Ascending aorta (tissue), 2 donors: ENCODE measurements at places on chromosomes 11 and 22. TPM values are rescaled to one million over a fixed set of nuclear protein-coding genes. Genes with fewer than 3 reads are reported as not detected.
A peak's percentile ranks its signal among the peaks of the same experiment; 100 is the strongest.

- H3K4me1 ChIP-seq = peaks cover 7% of the 10 kb centered on the region
- no peak overlapping the region for H3K4me3 ChIP-seq
- H3K36me3 ChIP-seq = no peaks in the 10 kb centered on the region
- DNase-seq = no peak
Measured at GRCh38 chr22:19419464-19420178, 11.9 kb downstream of the HIRA start.

LUZP2 gene
- 0.11 TPM for total RNA-seq

UBQLNL gene
- total RNA-seq = not detected

DNA sequence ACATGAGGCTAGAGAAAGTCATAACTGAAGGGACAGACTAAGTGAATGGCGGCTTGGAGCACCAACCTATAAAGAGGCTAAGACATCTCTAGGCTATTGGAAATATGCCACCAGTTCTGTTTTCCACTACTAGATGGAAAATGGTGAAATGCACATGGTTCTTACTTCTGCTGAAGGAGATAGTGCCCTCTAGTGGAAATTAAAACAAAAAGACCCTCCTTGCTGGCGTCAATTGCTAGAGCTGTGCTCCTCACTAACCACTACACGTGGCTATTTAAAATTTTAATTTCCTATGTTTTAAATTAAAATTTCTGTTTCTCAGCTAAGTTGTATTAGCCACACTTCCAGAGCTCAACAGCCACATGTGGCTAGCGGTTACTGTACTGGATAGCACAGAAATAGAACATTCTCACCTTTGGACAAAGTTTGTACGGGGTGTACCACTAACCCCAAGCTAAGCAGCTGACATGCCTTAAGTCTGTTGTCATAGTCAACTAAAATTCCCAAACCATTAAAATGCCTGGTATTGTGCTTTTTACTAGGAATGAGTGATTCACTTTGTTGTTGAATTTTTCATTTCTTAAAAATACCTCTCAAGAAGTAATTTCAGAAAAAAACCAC, 34.1 kb upstream of the CALCA start:
- no peak overlapping the region for H3K4me3 ChIP-seq
- no peak overlapping the region for H3K27ac ChIP-seq
- DNase-seq = no peak

- H3K4me1 ChIP-seq = no peaks in the 10 kb centered on the region
- no peak overlapping the region for H3K4me3 ChIP-seq
- DNase-seq = no peak
- H3K27me3 ChIP-seq = no peaks in the 10 kb centered on the region
- no peak overlapping the region for H3K27ac ChIP-seq
- no peaks in the 10 kb centered on the region for H3K36me3 ChIP-seq
Measured at GRCh38 chr11:134670247-134670782, 258.3 kb upstream of the B3GAT1 start.

DNA sequence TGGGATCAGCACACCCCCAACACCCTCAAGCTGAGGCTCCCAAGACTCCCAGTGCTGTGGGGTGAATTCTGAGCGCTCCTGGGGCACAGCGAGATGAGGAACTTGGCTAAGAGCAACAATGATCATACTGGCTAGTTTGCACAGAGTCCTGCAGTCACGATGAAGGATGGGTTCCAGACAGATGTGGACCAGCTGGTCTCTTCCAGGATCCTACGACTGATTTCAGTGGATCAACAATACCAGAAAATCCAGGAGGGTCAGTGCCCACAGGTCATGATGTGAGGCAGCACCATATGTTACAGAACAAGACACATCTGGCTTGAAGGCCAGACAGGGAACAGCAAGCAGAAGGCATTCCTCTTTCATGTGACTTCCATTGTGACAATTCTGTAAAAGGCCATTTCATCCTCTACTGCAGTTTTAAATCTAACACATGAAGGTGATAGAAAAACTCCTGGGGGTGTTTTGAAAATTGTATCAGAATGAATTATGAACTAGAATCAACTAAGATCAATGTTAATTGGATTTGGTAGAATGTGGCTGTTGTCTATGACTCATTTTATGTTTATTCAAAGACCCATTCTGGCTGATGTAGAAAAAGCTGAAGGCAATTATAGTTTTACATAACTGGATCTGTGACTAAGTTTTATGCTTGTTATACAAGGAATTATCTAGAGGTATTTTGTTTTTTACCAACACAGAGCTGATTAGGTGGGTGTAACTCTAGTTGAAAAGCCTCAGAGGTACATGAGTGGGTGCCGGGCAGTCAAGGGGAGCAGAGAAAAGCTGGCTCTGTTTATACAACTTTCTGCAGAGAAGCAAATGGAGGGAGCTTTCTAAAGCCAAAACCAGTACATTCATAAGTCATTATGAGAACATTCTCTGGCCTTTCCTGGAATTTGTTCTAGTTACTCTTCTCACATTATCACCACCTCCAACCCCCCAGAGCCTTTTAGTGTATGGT, 29.1 kb downstream of the OR52K1 start:
- no peaks in the 10 kb centered on the region for H3K4me1 ChIP-seq
- no peak overlapping the region for H3K4me3 ChIP-seq
- H3K36me3 ChIP-seq = no peaks in the 10 kb centered on the region
- H3K27ac ChIP-seq = no peak overlapping the region
- H3K27me3 ChIP-seq = no peaks in the 10 kb centered on the region
- DNase-seq = no peak

PATE2 gene
- total RNA-seq = not detected

HEPN1 gene
- total RNA-seq = not detected

SUSD2 gene
- 51.0 TPM for total RNA-seq

DNA sequence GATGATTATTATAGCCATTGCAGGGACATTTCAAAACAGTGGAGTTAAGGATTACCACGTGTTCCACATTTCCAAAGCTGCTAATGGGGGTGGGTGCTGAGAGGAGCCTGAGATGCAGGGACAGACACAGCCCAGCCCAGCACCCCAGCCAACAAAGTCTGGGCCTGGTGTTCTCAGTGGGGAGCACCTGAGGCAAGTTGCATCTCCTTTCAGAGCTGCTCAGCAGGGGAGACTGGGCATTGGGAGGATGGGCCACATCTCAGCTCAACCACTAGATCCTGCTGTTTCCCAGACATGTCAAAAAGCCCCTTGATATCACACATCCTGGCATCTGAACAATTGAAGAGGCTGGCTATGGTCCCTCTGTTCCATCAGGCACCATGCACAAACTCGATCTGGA, 458.0 kb upstream of the KIRREL3 start:
- DNase-seq = no peak
- H3K4me3 ChIP-seq = no peak overlapping the region
- H3K27me3 ChIP-seq = no peaks in the 10 kb centered on the region
- H3K4me1 ChIP-seq = no peaks in the 10 kb centered on the region
- H3K27ac ChIP-seq = no peak overlapping the region

- no peaks in the 10 kb centered on the region for H3K27me3 ChIP-seq
- no peak overlapping the region for H3K27ac ChIP-seq
- no peak for DNase-seq
- H3K36me3 ChIP-seq = no peaks in the 10 kb centered on the region
- no peak overlapping the region for H3K4me3 ChIP-seq
Measured at GRCh38 chr11:9616858-9617257, 43.4 kb downstream of the WEE1 start.

GRCh38 chr11:118342503-118343161, at the start of gene CD3D:
CD3D (minus strand) TSS chr11:118342705; CDS start chr11:118342607, 98 bp downstream.
- H3K4me1 ChIP-seq = no peaks in the 10 kb centered on the region
- DNase-seq = no peak
- H3K36me3 ChIP-seq = no peaks in the 10 kb centered on the region
- H3K4me3 ChIP-seq = no peak within 1 kb of the TSS

- H3K36me3 ChIP-seq = peaks cover 31% of the 10 kb centered on the region
- peak overlapping the region; percentile 36 for H3K4me3 ChIP-seq
- H3K4me1 ChIP-seq = peaks cover 78% of the 10 kb centered on the region
- no peak for DNase-seq
Measured at GRCh38 chr11:114130115-114130576, 70.6 kb downstream of the ZBTB16 start.

DNA sequence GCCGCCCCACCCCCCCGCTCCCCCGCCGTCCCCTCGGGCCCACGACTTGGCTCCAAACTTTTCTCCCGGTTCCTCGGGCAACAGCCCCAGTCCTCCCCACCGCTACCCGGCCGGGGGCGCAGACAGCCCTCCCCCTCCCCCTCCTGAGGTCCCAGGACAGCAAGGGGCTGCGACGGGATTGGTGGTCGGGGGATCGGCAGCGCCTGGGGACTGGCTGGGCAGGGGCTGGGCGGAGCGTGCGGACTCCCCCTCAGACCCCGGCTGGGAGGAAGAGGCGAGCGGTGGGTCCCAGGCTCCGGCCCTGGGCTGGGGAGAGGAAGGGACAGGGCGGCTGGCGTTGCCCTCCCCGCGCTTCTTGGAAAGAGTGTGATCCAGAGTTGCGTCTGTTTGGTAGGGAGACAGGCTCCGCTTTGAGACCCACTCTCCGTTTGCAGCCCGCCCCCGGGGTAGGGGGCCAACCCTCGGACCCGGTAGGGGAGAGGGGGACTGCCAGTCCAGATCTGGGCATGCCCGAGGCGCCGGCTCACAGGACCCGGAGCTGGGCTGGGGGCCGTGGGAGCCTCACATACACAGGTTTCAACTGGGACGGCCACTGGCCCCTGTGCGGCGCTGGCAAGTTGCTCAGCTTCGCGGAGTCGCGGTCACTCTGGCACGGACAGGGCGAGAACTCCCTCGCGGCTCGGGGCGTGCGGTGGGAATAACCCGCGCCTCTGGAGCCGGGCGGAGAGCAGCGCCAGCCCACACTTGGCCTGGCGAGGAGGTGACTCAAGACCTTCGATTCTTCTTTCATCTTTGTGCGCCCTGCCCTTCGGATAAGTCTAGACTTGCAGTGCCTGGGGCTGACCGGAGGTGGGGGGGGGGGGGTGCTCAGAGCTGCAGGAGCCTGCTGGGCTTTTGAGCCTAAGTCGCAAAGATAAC, 999 bp downstream of the TSKU start:
- H3K4me3 ChIP-seq = peak overlapping the region; percentile 86
- peak overlapping the region; percentile 95 for H3K27ac ChIP-seq
- no peaks in the 10 kb centered on the region for H3K27me3 ChIP-seq
- peaks cover 18% of the 10 kb centered on the region for H3K4me1 ChIP-seq
- no peaks in the 10 kb centered on the region for H3K36me3 ChIP-seq
- DNase-seq = no peak

- H3K27me3 ChIP-seq = no peaks in the 10 kb centered on the region
- H3K4me3 ChIP-seq = no peak overlapping the region
- H3K4me1 ChIP-seq = peaks cover 3% of the 10 kb centered on the region
- no peak for DNase-seq
- no peaks in the 10 kb centered on the region for H3K36me3 ChIP-seq
Measured at GRCh38 chr11:74141241-74141695, 29.5 kb downstream of the C2CD3 start.

HBG2 gene
- not detected for total RNA-seq

- no peaks in the 10 kb centered on the region for H3K27me3 ChIP-seq
- H3K4me1 ChIP-seq = no peaks in the 10 kb centered on the region
- no peak for DNase-seq
- peak overlapping the region; percentile 85 for H3K27ac ChIP-seq
- H3K36me3 ChIP-seq = no peaks in the 10 kb centered on the region
Measured at GRCh38 chr11:70072861-70073755, 5.0 kb upstream of the ANO1 start.

CSF2RB gene
- total RNA-seq = 6.0 TPM

- peaks cover 5% of the 10 kb centered on the region for H3K4me1 ChIP-seq
- DNase-seq = no peak
- no peak overlapping the region for H3K27ac ChIP-seq
- no peak overlapping the region for H3K4me3 ChIP-seq
- no peaks in the 10 kb centered on the region for H3K27me3 ChIP-seq
Measured at GRCh38 chr11:32939866-32940265, 47.3 kb downstream of the QSER1 start.

DNA sequence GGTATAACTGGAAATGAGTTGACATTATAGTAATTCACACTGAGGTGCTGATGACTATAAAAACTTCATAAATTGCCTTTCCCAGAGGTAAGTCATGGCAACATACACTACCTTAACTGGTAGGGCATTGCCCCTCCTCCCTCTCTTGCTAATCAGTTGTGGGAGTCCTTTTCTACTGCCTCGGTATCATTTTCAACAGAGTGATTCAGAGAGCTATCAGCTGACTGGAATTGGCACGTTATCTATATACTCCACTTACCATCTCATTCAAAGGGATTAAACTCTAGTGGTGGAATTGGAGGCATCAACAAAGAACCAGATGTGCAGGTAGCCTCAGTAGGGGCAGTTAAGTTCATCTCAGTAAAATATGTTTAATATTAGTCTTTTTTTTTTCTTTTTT, 8.0 kb upstream of the NUP160 start:
- peaks cover 11% of the 10 kb centered on the region for H3K4me1 ChIP-seq
- no peak for DNase-seq
- H3K4me3 ChIP-seq = no peak overlapping the region

DRD4 gene
- not detected for total RNA-seq

DNA sequence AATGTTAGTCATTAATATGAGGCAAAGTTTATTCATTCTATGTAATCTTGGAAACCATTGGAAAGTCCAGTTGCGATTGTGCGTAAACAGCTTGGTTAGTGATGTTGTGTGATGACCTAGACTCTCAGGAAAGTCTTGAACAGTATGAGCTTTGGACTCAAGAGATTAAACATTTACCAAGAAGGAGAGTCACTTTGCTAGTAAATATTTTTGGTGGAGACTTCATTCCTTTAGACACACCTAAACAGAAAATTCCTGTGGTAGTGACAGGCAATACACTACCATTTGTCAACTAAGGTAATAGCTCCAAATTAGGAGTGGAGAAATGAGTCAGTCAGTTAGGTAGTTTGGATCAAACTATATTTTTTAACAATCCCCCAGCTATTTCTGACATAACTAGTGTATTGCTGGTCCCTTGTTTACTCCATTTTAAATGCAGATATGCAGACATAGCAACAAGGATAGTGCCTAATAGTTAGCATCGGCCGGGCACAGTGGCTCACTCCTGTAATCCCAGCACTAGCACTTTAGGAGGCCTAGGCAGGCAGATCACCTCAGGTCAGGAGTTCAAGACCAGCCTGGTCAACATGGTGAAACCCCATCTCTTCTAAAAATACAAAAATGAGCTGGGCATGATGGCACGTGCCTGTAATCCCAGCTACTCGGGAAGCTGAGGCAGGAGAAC, 89.3 kb downstream of the ARHGAP42 start:
- H3K36me3 ChIP-seq = no peaks in the 10 kb centered on the region
- no peak for DNase-seq
- no peak overlapping the region for H3K4me3 ChIP-seq
- no peaks in the 10 kb centered on the region for H3K4me1 ChIP-seq
- H3K27me3 ChIP-seq = no peaks in the 10 kb centered on the region

DNA sequence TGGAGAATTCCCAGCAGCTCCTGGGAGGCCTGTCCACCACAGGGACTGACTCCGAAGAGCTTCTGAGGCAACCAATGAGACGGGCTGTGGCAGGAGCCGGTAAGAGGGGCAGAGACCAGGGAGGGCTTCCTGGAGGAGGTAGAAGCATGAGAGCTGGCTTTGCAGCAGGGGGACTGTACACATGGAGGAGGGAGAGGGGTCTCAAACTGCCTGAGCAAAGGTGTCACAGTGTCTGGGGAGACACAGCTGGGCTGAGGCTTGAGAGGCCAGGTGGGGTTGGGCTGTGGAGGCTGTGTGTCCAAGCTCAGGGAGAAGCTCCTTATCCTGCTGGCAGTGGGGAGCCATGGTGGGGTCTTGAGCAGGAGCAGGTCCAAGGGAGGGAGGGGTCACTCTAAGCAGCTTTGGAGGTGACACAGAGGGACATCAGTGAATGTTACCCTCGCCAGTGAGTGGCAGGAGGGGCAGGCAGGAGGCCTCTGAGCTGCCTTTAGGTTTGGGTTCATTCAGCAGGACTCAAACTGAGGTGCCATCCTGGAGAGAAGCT, 4.6 kb upstream of the RHOD start:
- H3K4me3 ChIP-seq = no peak overlapping the region
- DNase-seq = no peak
- no peaks in the 10 kb centered on the region for H3K27me3 ChIP-seq
- H3K4me1 ChIP-seq = peaks cover 26% of the 10 kb centered on the region

- no peaks in the 10 kb centered on the region for H3K36me3 ChIP-seq
- no peaks in the 10 kb centered on the region for H3K27me3 ChIP-seq
- H3K4me3 ChIP-seq = no peak overlapping the region
- H3K4me1 ChIP-seq = no peaks in the 10 kb centered on the region
- DNase-seq = no peak
Measured at GRCh38 chr11:69598147-69598546, 42.8 kb upstream of the CCND1 start.
